ENCODE measurements at places on chromosomes 3 and 15. TPM values are rescaled to one million over a fixed set of nuclear protein-coding genes. Genes with fewer than 3 reads are reported as not detected.

The RAMAC gene
- 26.1 TPM for total RNA-seq

The PLSCR5 gene
- not detected for total RNA-seq

The PLA2G4F gene
- total RNA-seq, result not detected

The ACTRT3 gene
- 5.2 TPM for total RNA-seq

The NPAP1 gene
- not detected for total RNA-seq

The PGBD4 gene
- total RNA-seq, result 2.6 TPM

The BDH1 gene
- total RNA-seq, result 4.8 TPM

The AGTR1 gene
- 1.6 TPM for total RNA-seq

The NDN gene
- 35.1 TPM for total RNA-seq

The TIMP4 gene
- 1.3 TPM for total RNA-seq

The BNIP2 gene
- total RNA-seq, result 149 TPM

The SCAANT1 gene
- total RNA-seq, result not detected

The CD86 gene
- total RNA-seq, result not detected

- DNase-seq, result no peak
Observed at GRCh38 chr3:14453876-14454638, 51.7 kb downstream of the SLC6A6 start.

DNA sequence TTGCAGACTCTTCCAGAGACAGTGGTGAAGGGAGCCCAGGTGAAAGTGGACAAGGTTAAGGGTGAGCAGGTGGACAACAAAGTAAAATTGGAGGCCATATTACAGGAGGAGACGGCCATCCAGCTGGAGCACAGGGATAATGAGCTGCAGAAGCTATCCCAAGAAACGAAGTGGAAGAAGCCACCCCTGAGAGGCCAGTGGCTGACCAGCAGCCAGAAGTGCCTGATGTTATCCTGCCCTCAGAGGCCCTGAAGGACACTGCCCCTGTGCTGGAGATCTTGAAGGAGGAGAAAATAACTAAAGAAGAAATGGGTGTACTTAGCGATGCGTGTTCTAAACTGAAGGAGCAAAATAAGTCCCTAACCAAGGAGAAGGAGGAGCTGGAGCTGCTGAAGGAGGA is 107.6 kb downstream of the SMAD6 start:
- DNase-seq, result no peak

- DNase-seq, result no peak
Observed at GRCh38 chr3:173630849-173631248, 233.3 kb downstream of the NLGN1 start.

DNA sequence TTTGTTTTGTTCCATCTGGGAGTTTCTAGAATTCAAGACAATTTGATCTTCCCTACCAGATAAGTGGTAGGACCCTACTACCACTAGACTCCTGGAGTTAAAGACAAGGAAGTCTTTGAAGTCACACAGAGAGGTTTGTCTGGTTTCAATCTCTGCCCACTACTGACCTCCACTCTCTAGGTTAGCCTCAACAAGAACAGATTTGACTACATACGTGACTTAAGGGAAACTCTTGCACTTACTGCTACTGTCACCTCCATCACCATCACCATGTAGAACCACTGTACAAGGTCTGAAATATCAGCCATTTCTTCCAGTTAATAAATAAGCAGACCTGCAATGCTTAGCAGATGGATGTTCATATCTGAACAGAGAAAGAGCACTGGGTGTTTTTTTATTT is 148.3 kb upstream of the ARHGEF26 start:
- DNase-seq, result no peak

GRCh38 chr3:193968380-193968974 is 167.5 kb upstream of the HES1 start:
- no peak for DNase-seq

GRCh38 chr3:189567322-189567721 is 63.9 kb upstream of the TP63 start:
- DNase-seq, result no peak

DNA sequence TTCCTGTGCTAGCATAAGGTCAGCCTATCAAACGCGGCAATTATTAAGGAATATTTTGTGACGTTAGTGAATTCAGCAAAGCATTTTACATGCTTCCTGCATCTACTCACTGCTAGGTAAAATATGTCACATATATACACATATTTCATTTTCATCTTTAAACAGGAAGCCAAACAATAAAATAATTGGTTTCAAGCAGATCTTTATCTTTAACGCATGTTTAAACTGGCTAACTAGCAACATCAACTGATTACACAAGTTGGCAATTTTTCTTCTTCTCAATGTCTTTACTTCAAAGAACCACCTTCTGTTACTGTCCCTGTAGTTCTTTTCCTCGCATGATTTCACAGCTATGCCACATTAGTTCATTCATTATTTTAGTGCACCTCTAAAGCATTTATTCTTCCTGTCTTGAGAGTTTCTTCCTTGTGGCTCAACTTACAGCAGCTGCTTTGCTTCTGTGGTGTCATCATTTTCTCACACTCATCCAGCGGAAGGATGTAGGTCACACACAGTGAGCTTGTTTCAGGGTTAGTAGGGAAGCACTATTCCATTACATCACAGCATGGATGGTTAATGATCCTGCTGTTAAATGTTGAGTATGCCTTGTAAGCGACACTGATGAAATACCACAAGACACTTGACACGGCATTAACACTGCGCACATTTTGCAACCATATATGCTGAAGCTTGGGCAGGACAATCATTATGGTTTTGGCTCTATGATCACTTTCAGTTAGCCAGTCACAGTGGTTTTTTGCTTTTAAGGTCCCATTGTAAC is 2.3 kb upstream of the BCHE start:
- DNase-seq, result no peak

- peak; percentile 81 for DNase-seq
Observed at GRCh38 chr3:99967796-99968195, 146.5 kb downstream of the FILIP1L start.

GRCh38 chr15:70892912-70893560 is 410 bp downstream of the LRRC49 start:
- peak; percentile 68 for DNase-seq

DNA sequence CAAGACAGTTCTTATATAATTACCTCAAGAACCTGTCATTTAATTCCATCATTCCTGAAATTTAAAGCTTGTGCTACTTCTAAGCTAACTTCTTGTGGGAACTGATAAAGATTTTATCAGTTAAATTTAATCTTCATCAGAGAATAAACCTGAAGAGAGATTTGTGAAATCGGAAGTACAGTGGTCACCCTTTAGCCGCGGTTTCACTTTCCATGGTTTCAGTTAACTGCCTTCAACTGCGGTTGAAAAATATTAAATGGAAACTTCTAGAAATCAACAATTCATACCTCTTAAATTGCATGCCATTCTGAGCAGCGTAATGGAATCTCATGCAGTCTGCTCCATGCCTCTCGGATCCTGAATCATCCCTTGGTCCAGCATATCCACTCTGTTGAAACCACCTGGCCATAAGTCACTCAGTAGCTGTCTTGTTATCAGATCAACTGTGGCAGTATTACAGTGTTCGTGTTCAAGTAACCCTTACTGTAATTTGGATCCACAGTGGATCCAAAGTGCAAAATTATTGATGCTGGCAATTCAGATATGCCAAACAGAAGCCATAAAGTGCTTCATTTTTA is 626.1 kb downstream of the CADM2 start:
- DNase-seq, result no peak

DNA sequence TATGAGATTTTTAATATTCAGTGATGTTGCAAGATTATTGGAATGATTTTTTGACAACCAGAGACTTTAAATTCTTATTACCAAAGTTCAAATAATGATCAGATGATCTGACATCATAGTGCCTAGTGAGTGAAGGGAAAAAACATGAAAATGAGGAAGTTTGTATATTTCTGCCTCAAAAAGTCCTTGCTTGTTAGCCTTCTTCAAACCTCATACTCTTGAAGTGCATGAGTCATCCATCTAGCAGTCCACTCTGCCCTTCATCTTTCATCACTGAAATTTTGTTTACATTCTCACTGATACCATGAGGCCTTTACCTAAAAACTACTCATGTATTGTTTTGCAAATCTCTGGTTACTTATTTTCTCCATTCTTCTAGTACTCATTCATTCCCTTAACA is 23.9 kb upstream of the OR5H6 start:
- DNase-seq, result no peak

All from fibroblast of villous mesenchyme (primary cell).